ENCODE measurements at places on chromosomes 6 and 20.

DNA sequence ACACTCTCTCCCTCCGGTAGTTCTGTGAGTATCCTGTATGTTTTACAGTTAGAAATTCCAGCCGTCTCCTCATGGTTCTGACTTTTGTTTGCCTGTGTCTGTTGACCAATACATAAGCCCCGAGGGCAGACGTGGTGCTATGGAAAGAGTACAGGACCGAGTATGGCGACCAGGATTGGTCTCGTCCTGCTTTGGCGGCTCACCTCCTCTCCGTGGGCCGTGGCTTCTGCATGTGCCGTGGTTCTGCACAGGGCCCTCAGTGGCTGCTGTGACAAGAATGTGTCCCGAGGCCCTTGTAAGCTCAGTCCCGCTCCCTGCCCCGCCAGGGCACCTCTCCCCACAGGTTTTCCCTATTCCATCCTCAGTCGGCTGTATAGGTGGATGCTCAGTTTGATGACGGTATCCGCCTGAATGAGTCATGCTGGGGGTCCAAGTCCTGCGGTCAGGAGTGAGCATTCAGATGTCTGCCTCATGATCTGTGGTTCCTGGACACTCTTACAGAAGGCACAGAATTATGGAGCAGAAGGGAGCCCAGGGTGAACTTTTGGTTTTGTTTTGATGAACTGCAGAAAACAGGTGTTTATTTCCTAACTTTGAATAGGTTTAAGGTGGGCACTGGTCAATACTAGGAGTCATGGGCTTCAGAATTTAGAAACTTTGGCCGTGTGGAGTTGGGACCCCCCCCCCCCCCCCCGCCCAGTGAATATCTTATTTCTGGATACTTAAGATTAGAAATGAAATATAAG, 1.2 kb downstream of the ARFGAP1 start:
- DNase-seq, result peak; percentile 55

DNA sequence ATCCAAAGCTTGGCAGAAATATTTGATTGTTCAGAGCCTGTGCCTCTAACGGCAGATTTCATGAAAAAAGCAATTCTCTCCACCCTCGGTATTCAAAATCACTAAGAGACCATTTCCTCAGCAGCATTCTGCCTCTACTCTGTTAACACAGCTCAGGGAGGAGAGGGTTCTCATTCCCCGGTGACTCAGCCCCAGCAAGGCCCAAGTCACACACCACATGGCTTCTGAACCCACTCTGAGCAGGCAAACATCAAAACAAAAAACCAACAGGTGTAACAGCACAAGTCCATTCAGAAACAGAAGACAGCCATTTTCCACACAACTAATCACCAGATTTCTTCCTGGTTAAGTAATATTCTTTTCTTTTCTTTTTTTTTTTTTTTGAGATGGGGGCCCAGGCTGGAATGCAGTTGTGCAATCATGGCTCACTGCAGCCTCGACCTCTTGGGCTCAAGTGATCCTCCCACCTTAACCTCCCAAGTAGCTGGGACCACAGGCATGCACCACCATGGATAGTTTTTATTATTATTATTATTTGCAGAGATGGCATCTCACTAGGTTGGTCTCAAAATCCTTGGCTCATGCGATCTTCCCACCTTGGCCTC, 55.4 kb downstream of the GFOD1 start:
- DNase-seq, result peak; percentile 45

DNA sequence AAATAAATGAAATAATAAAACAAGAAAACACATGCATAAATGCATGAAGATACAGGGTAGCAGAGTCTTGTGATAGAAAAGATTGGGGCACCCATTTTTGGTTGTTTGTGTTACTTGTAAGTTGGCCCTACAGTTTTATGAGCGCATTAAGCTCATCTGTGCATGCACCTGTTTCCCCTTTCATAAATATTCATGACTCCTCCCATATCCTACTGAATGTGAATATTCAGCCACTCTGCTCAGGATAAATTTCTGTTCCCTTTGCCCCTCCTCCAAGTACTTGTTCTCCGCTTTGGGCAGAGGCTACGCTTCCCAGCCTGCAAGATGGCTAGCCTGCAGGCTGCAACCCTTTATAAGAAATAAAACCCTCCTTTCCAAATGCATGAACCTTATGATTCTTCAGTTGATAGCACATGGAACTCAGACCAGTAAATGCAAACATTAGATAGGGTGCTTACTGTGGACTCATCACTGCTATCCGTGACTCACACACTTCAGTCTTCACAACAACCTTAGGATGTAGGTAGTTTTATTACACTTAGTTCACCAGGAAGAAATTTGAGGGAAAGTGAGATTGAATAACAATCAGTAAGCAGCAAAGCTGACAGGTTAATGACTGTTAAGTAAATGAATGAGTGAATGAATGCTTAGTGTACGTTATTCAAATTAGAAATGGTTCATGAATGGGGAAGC, 15.0 kb downstream of the ALDH8A1 start:
- DNase-seq, result peak; percentile 69

GRCh38 chr6:38697846-38698245, 5.1 kb downstream of the GLO1 start:
- DNase-seq, result no peak

DNA sequence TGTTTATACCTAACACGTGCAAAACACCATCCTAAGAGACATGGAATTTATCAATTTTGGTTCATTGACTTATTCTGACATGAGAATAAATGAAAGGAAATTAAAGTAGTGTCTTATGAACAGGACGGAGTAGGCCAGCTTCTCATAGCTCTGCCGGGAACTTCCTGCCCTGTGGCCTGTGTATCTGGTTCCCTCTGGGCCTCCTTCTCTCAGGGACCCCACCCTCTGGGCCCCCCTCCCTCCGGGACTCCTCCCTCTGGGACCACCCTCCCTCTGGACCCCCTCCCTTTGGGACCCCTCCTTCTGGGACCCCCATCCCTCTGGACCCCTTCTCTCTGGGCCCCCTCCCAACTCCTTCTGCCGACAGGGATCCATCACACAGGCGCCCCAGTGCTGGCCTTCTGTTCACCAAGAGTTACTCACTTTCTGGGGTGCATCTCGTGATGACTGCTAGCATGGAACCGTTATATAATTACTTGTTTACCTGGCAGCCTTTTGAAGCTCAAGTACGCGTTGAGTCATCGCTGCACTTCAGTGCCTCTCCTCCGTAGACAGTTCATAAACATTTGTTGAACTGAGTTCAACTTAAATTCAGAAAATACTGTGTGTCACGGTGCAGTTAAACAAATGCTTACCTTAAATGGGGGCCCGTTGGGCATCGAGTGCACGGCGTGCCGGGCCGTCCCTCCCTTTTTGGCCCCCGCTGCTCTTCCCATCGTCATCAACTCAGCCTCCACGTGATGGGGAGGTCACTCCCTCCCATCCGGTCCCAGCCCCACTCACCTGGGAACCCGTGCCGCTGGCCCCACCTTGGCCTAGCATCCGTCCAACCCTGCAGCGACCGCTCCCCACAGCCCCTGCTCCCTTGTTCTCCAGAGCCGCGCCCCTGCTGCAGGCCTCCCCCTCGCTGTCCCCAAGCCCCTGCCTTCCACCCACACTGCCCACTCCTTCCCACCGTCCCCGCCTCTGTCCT, 8.1 kb downstream of the CCR6 start:
- no peak for DNase-seq

GRCh38 chr20:21225215-21225947, 77.8 kb upstream of the XRN2 start:
- no peak for DNase-seq

DNA sequence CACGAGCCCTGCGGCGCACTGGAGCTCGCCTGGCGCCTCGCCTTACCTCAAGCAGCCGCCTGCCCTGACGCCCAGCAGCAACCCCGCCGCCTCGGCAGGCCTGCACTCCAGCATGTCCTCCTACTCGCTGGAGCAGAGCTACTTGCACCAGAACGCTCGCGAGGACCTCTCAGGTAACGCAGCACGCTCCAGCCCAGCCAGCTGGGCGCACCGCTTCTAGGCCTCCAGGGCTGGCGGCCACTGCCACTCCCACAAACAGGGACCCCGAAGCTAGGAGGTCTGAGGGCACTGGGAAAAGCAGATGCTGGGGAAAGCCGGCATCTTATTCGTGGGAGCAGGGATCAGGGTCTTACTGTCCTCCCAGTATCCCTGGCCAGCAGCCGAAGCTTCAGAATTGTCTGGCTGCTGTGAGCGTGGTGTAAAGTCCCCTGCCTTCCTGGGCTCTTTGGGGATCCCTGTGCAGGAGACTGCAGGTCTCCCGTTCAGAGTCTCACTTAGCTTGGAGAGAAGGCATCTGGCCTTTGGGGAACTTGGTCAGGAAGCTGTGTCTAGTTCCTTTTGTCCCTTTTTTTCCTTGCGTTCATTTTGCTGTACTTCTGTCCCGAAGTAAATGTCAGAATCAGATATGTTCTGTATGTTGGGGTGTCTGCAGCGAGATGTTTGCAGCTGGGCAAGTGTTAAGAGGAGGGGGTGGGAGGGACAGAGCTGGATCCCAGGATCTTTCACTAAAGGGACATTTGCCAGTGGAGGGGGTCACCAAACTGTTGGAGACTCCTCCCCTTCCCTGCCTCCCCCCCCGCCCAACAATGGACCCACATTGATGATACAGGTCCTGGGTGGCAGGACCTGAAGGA, 1.8 kb downstream of the FOXF2 start:
- DNase-seq, result peak; percentile 26

Measured in epithelial cell of esophagus (primary cell).